Activated T-cell treated with anti-CD3 and anti-CD28 coated beads for 48 hours (primary cell): ENCODE measurements at places on chromosomes 1 and 21.
A peak's percentile ranks its signal among the peaks of the same experiment; 100 is the strongest.

DNA sequence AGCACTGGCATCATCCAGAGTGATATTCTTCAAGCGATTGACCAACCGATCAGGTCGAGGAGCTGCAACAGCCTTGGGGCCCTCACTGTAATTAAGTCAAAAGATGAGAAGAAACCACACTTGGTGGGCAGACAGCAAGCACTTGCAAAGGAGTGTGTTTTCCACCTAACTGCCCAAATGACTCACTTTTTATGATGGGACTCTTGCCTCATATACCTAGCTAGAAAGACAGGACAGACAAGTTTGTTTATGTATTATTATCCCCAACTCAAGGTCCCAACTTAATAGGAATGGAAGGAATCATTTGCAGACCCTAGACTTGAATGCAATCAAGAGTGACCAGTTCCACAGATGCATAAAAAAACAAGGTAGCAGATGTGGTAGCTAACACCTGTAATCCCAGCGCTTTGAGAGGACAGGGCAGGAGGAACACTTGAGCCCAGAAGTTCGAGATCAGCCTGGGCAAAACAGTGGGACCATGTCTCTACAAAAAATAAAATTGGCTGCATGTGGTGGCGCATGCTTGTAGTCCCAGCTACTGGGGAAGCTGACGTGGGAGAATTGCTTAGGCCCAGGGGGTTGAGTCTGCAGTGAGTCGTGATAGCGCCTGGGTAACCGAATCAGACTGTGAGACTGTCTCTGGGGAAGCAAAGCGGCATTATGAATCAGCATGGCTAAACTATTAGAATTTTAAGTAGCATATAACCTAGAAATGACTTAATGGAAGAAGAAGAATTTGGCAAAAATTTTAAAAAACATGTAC lies 2.3 kb upstream of the NRAS start:
- DNase-seq, result peak; percentile 6

- DNase-seq, result no peak
Observed at GRCh38 chr1:185444676-185445075, 127.6 kb upstream of the IVNS1ABP start.

DNA sequence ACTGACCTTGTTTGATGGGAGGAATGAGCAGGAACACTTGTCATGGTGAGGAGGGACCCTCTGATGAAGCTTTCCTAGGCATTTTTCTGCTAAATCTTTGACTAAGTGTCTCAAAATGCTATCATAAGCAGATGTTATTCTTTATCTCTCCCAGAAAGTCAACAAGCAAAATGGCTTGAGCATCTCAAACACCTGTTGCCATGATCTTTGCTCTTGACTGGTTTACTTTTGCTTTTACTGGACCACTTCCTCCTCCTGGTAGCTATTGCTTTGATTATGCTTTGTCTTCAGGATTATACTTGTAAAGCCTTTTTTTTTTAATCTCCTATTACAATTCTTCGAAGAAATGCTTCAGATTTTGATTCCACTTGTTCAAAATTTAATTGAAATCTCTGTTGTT lies 157.4 kb downstream of the GPR52 start:
- DNase-seq, result no peak

DNA sequence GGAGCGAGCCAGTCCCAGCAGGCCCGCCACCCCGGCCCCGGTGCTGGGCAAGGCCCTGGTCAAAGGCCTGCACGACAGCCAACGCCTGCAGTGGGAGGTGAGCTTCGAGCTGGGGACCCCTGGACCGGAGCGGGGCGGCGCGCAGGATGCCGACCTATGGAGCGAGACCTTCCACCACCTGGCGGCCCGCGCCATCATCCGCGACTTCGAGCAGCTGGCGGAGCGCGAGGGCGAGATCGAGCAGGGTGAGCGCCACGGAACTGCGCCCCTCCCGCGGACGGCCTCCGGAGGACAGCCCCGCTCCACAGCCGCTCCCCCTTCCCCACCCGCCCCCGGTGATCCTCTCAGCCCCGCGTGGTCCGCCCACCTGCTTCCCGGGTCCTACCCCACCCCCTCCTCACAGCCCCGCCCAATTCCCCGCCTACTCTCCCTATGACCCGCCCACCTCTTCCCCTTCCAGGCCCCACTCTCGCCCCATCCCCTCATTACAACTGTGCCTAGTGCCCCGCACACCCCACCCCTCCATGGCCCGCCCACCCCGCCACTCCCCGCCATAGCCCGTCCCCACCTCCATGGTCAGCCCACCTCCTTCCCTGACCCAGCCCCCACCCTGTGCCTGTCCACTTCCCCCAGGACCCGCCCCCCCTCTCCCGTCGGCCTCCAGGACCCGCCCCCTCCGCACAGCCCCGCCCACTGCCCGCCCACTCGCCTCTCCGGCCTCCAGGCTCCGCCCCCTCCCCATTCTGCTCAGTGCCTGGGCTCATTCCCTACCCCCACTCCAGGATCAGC lies 52.7 kb downstream of the VWA5B1 start:
- no peak for DNase-seq

DNA sequence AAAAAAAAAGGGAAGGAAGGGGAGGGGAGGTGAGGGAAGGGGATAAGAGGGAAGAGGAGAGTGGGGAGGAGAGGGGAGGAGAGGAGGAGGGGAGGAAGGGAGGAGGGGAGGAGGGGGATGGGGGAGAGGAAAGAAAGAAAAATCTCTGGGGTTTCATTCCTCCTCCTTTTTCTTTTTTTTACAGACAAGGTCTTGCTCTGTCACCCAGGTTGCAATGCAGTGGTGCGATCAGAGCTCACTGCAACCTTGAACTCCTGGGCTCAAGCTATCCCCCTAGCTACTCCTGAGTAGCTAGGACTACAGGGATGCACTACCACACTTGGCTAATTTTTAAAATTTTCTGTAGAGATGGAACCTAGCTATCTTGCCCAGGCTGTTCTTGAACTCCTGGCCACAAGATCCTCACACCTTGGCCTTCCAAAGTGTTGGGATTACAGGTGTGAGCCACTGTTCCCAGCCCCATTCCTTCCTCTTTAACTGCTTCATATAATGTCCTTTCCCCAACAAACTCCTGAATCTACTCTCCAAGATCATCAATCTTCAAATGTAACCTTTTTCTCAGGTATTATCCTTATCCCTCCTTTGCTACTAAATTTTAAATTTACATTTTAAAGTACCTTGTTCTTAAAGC lies 23.2 kb downstream of the GON4L start:
- no peak for DNase-seq

- no peak for DNase-seq
Observed at GRCh38 chr21:41933313-41934079, 20.3 kb downstream of the C2CD2 start.

GRCh38 chr1:180953291-180954004 lies 40.8 kb downstream of the KIAA1614 start:
- no peak for DNase-seq

- no peak for DNase-seq
Observed at GRCh38 chr1:157153746-157154145, 15.6 kb upstream of the ETV3 start.

GRCh38 chr1:57421806-57422205 lies 2.1 kb downstream of the DAB1 start:
- no peak for DNase-seq

GRCh38 chr1:210739627-210740026 lies 394.3 kb downstream of the KCNH1 start:
- DNase-seq, result no peak
